Aorta (tissue), 5 donors: ENCODE measurements at places on chromosomes 16 and 17. TPM values are rescaled to one million over a fixed set of nuclear protein-coding genes. Genes with fewer than 3 reads are reported as not detected.

DNA sequence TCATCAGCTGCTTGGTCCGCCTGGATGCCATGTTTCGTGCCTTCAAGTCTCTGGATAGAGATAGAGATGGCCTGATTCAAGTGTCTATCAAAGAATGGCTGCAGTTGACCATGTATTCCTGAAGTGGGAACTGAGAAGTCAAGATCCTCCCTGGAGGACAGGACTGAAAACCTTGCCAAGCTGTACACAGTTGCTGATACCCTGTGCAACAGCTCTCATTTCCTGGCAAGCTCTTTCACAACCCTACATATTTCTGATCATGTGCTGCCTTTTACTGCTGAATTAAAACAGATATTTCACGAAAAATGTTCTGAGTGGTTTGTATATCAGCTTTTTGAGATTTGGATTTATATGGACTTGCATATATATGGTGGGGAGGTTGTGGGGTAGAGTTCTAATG lies 898 bp downstream of the CAPNS2 start:
- DNase-seq = no peak

GRCh38 chr17:77558846-77559626 lies 399.5 kb upstream of the TNRC6C start:
- DNase-seq = no peak

DNA sequence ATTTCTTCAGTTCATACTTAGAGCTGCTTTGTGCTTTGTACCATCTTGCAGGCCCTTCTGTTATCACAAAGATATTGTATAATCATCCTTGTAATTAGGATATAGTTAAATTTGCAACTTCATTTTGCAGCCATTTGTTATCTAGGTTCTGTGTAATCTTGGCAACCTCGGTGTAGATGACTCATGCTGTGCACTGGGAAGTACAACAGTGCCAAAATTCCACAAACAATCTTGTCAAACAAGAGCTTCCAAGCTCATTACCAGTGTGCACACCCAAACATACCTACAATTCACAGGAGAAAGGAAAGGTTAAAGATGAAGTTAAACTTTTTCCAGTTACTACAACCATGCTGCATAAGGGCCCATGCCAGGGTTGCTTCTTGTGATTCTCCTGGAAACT lies 1231.8 kb downstream of the CDH11 start:
- no peak for DNase-seq

GRCh38 chr16:73166441-73166851 lies 118.5 kb upstream of the ZFHX3 start:
- DNase-seq = no peak

- DNase-seq = no peak
Measured at GRCh38 chr16:12728469-12728868, 75.2 kb downstream of the CPPED1 start.

DNA sequence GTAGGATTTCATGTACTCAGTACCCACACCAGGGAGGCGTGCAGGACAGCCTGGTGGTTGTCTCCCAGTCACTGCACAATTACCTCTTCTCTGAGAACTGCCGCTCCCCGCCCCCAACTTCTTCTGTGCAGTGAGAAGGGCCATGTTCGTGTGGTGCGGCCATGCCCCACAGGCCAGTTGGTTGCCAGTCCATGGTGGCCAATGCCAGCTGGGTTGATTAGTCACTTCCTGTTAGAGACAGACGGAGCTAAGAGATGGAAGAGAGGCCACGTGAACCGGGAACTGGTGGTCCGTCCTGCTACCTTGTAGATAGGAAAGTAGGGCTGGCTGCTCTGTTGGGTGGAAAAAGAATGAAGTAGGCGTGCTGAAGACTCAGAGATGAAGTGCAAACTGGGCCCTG lies 206.5 kb downstream of the ABCC12 start:
- DNase-seq = no peak

DNA sequence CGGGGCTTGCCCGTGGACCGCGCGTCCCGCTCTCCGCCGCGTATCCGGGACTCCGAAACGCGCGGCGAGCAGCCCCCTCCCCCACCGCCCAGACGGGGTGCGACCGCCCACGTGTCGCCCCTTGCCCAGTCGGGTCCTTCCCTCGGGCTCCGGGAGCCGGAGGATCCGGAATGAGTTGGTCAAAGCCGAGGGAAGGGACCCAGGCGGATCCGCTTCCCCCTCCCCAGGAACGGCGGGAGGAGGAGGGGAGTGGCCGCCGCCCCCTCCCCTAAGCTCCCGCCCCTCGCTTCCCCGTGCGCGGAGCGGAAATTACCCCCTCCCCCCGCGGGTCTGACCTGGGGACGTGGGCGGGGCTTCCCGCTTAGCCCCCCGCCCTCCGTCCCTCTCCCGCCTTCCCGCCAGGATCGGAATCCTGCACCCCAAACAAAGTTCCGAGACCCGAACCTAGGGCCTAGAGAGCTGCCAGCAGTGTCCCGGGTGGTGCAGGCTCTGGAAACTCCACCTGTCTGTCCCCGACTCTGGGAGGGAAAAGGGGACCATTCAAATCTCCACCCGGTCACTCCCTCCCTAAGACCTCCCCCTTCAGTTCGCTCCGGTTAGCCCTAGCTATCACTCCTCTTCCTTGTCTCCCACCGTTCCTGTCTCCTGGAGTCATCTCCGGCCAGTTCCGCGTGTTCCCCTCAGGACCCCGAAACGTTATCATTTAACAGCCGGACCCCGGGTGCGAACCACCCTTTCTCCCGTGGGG lies 1.0 kb upstream of the IGF2BP1 start:
- no peak for DNase-seq

TTYH2 gene
- total RNA-seq = 4.4 TPM

SGCA gene
- 92.7 TPM for total RNA-seq

UMOD gene
- total RNA-seq = not detected

TPSG1 gene
- total RNA-seq = 0.81 TPM

HS3ST3B1 gene
- 0.63 TPM for total RNA-seq

WDR81 gene
- 27.3 TPM for total RNA-seq

KRT9 gene
- total RNA-seq = not detected

NXPH3 gene
- total RNA-seq = 72.0 TPM
